ENCODE measurements at places on chromosomes 1 and 21. TPM values are rescaled to one million over a fixed set of nuclear protein-coding genes. Genes with fewer than 3 reads are reported as not detected.

Gene TNNI3K
- total RNA-seq = not detected

Gene ZNF683
- not detected for total RNA-seq

Gene PLEKHG5
- total RNA-seq = 5.2 TPM

Gene PAQR6
- 3.3 TPM for total RNA-seq

Gene LRRN2
- total RNA-seq = 13.7 TPM
